ENCODE measurements at places on chromosomes 16 and 17.

GRCh38 chr17:83154311-83155127 lies 75.1 kb downstream of the METRNL start:
- no peak for DNase-seq

GRCh38 chr17:55436224-55437158 lies 14.9 kb upstream of the MMD start:
- no peak for DNase-seq

DNA sequence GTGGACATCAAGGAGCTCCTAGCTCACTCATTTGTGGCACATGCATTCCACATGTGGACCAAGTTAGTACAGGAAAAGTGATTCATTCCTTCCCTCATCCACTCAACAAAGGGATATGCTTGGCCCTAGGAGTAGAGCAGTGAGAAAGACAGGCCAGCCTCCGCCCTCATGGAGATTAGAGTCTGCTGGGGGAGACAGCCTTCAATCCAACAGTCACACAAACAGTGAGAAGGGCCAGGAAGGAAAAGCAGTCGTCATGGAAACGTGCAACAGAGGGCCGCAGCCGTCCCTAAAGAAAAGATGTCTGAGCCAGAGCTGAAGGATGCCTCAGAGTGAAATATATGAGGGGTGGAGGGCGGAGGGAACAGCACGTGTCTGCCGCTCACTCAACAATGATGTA lies 109.9 kb downstream of the VPS53 start:
- no peak for DNase-seq

DNA sequence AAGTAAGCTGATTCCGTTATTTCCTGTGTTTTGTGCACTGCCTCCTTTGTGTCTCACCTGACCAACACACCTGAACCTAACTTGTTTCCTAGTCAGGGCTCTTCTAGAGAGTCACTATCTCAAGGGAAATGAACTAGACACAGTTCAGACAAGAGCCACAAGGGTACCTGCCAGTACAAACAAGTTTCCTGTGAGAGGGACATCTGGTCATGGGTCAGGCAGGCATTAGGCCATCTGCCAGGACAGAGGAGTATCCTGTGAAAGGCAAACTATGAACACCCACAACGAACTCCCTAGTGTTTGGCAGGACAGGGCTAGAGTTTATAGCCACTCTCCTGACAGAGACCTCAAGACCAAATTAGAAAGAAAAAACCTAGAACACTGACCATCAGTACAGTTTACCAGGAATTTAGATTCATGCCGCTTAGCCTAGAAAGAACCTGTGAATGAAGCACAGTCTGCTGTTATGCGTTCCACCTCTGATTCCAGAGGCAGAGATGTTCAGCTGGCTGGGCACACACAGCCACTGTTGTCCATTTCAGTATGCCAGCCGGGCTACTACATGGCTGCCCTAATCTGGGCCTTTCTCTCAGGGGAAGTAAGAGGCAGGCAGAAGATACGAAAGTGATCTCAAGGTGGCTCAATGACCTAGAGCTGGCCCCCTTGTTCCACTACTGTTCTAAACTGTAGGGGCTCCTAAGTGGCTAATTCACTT lies 20.7 kb upstream of the GLG1 start:
- DNase-seq: no peak

- DNase-seq: no peak
These were observed 13.8 kb upstream of the KRT17 start for GRCh38 chr17:41638194-41638593.

- DNase-seq: no peak
These were observed 24.1 kb upstream of the HOXB13 start for GRCh38 chr17:48752399-48753288.

GRCh38 chr16:85082173-85083050 lies 29.9 kb downstream of the CIBAR2 start:
- DNase-seq: no peak

DNA sequence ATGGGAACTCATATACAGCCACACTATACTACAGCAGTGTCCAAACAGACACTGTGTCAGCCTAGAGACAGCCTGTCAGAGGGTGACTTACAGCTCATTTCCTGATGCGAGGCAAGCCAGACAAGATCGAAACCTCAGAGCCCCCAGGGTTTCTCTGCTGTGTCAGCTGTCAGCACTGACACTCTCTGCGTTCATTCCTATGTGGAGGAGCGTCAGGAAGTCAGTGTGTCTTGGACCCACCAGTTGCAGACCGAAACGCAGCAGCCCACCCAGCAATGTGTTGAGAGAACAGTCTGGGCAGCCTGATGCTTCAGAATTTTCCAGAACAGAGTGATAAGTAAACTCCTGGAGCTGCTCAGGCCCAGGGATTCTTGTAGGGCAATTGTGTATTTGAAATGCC lies 20.6 kb upstream of the MAPT start:
- no peak for DNase-seq

GRCh38 chr17:49016775-49017463 lies 19.7 kb downstream of the IGF2BP1 start:
- no peak for DNase-seq

DNA sequence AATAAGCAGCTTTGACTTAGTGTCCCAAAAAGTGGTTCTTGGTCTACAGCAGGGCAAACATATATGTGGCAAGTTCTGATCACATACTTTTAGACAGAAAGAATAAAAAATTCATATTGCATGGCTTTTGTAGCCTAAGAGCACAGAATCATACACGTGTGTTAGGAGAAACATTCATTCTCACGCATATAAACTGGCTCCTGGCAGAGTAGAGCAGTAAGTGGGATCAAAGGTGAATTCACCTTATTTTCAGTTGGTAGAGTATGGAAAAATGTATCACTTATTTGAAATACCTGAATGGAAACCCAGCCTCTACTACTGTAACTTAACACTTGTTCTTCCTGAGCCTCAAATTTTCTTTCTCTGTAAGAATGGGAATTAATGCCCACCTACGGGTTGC lies 34.8 kb downstream of the DGKE start:
- DNase-seq: no peak

DNA sequence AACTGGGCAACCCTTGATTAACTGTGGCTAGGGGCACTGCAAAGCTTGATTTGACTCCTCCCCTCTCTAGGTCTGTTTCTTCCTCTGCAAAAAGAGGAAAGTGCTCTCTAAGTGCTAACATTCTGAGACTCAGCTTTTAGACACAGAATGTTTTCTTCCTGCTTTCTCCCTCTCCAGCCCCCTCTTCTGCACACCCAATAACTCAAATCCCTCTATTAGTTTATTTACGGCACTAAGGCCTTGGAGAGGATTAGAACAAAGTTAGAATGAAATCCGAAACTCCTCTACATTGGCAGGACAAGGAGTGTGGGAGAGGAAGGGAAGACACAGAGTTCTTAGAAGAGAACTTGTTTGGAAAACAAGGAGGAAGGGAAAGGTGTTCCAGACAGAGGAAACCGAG lies 3.3 kb upstream of the SBK1 start:
- no peak for DNase-seq
